ENCODE measurements at places on chromosomes 3 and 15. TPM values are rescaled to one million over a fixed set of nuclear protein-coding genes. Genes with fewer than 3 reads are reported as not detected.
A peak's percentile ranks its signal among the peaks of the same experiment; 100 is the strongest.

RFTN1 gene
- total RNA-seq = 97.6 TPM

ERC2 gene
- not detected for total RNA-seq

GP9 gene
- total RNA-seq = not detected

PPARG gene
- 2.5 TPM for total RNA-seq

EPHA3 gene
- not detected for total RNA-seq

RNF168 gene
- 32.8 TPM for total RNA-seq

COL6A5 gene
- total RNA-seq = 0.16 TPM

WDR76 gene
- total RNA-seq = 71.1 TPM

DNA sequence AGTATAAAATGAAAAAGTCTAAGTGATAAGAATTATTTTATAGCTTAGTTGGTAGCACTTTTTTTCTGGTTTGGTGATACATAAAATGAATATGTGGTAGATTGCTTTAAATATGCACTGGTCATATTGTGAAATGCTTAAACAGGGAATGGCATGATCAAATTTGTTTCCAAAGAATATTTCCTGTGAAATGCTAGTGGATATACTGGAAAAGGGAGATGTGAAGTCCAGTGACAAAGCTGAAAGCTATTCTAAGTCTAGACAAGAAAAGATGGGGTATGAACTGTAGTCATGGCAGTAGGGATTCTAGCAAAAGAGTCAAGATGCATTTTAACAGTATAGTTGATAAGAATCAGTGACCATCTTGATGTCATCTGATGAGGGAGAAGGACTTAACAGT, 98.9 kb upstream of the MME start:
- H3K27me3 ChIP-seq = no peaks in the 10 kb centered on the region
- no peak overlapping the region for H3K27ac ChIP-seq
- no peaks in the 10 kb centered on the region for H3K36me3 ChIP-seq
- DNase-seq = no peak
- no peak overlapping the region for H3K4me3 ChIP-seq
- H3K4me1 ChIP-seq = no peaks in the 10 kb centered on the region

- peaks cover 63% of the 10 kb centered on the region for H3K27me3 ChIP-seq
- peaks cover 4% of the 10 kb centered on the region for H3K4me1 ChIP-seq
- no peak for DNase-seq
- H3K36me3 ChIP-seq = peaks cover 1% of the 10 kb centered on the region
- no peak overlapping the region for H3K27ac ChIP-seq
These were observed 1.5 kb downstream of the ADCY5 start for GRCh38 chr3:123447416-123447748.

GRCh38 chr15:35886765-35887164, 340.8 kb upstream of the DPH6 start:
- DNase-seq = no peak
- no peaks in the 10 kb centered on the region for H3K4me1 ChIP-seq
- H3K36me3 ChIP-seq = no peaks in the 10 kb centered on the region

DNA sequence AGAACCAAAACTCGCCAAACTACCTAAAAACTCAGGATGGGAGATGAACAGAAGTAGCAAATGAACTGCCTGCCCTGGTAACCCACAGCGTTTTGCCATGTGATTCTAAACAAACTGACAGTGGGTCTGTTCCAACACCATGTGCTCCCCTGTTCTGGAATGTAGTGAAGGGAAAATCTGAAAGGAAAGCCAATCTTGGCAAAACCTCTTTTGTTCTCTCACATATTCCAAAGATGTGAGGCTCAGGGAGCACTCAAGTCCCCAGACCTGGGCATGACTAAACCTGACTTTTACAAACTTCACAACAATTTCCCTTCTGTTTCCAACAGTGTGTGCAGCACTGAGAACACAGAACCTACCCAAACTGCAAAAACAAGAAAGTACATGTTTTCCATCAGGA, 116.1 kb downstream of the IMPG2 start:
- no peak for DNase-seq
- no peak overlapping the region for H3K4me3 ChIP-seq
- H3K27ac ChIP-seq = no peak overlapping the region
- no peaks in the 10 kb centered on the region for H3K4me1 ChIP-seq

DNA sequence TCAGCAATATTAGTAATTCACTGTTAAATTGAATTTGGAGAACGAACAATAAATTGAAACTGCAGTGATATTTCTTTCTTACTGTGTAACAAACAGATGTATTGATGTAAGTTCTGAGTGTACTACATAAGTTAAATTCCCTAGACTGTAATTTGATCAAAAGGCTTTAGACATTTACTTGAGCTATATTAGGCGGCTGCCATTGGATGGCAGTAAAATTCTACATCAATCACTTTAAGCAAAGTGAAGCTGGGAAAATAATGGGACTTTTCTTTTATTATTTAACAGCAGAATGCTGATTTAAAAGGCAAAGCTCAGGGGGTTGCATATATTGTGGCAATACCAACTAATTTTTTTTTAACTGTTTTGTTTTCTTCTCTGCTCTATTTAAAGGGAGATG, 212.6 kb upstream of the PLSCR5 start:
- H3K4me3 ChIP-seq = no peak overlapping the region
- H3K4me1 ChIP-seq = no peaks in the 10 kb centered on the region
- no peak overlapping the region for H3K27ac ChIP-seq
- H3K36me3 ChIP-seq = no peaks in the 10 kb centered on the region

GRCh38 chr3:50100956-50101845, 12.5 kb downstream of the RBM5 start:
- H3K4me3 ChIP-seq = no peak overlapping the region
- H3K4me1 ChIP-seq = peaks cover 6% of the 10 kb centered on the region
- peaks cover 60% of the 10 kb centered on the region for H3K36me3 ChIP-seq
- no peak for DNase-seq

- peaks cover 15% of the 10 kb centered on the region for H3K36me3 ChIP-seq
- DNase-seq = no peak
- peaks cover 34% of the 10 kb centered on the region for H3K4me1 ChIP-seq
- H3K27ac ChIP-seq = no peak overlapping the region
These were observed 520.4 kb downstream of the FOXP1 start for GRCh38 chr3:71062952-71063772.

DNA sequence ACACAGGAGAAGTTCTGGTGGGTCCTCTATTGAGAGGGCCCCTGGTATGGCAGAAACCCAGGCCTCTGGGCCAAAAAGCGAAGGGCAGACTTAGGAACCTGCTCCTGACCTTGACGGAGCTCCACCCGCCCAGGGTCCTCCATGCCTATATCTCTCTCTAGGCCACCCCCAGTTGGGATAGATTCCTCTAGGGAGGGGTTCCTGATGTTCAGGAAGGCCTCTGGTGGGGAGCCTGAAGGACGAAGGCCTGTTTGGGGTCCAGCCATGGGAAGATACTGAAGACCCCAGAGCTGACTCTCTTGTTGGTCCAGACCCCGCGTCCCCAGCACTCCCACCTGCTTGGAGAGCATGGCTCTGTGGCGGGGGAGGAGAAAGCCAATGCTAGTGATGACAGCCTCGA, 104.2 kb downstream of the CORO2B start:
- H3K27me3 ChIP-seq = peaks cover 4% of the 10 kb centered on the region
- H3K36me3 ChIP-seq = no peaks in the 10 kb centered on the region
- no peak for DNase-seq

DNA sequence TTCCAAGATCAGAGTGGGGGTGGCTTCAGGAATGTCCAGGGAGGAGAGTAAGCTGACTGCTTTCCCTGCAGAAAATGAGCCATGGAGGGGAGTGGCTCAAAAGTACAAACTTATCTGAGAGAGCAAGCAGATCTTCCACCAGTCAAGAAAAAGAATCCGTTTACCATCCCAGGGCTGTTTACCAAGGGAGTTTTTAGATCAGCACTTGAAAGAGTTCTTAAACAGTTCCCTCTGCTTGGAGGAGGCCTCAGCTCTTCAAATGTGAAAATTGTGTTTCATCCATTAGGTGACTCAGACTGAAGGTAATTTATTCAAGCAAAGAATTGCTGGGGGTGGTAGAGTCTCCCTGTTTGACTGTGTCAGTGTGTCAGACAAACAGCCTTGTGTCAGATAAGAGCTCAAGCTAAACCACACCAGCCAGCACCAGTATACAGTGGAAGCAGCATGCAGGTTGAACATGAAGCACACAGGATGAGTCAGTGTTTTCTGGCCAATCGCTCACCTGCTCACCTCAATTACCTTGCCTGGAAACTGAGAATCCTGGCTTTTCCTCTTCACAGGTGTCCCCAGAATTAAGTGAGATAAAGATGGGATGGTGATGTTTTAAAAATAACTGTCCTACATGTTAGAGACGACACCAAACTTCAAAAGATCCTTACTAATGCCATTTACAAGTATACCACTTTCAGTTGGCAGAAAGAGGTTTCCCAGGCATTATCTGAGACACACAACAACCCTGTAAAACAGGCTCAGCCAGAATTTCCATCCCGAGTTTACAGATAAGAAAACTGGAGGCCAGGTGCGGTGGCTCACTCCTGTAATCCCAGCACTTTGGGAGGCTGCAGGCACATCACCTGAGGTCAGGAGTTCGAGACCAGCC, 21.7 kb downstream of the SH3BP5 start:
- H3K27me3 ChIP-seq = no peaks in the 10 kb centered on the region
- peak; percentile 66 for DNase-seq
- peak overlapping the region; percentile 94 for H3K27ac ChIP-seq

DNA sequence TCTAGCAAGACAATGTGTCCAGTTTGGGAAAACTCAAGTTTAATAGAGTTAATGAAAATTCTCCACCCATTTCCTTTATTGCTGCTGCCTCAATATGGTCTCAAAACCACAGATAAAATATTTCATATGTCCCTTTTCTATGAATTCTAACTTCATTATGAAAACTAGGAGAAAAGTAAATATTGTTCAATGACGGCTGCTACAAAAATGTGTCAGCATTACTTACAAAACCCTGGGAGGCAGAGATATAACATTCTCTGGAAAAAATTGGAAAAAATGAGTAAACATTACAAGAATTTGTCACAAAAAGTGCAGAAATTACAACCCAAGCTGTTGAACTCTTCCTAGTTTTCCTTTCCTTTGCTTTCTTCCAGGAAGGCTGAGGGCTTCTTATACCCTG, 22.2 kb upstream of the FBN1 start:
- H3K4me3 ChIP-seq = no peak overlapping the region
- DNase-seq = no peak
- no peaks in the 10 kb centered on the region for H3K4me1 ChIP-seq
- H3K27ac ChIP-seq = no peak overlapping the region
- no peaks in the 10 kb centered on the region for H3K27me3 ChIP-seq

DNA sequence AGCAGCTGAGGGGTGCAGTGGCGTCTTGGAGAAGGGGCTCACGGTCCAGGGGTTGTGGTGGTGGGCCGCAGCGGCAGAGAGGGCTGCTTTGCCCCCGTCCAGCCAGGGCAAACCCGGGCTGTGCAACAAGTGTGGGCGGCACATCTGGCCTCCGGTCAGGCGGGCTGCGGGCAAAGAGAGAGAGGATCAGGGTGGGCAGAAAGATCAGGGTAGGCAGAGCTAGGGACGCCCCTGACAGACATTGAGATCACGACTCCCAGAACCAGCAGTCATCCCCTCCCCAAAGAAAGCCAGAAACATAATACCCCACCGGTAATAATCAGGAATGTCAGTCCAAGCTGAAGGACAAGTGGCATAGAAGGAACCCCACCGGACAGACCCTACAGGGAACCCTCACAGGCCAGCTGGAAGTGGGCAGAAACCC, 6.8 kb downstream of the GATA2 start:
- no peak for DNase-seq
- peaks cover 72% of the 10 kb centered on the region for H3K27me3 ChIP-seq
- peaks cover 22% of the 10 kb centered on the region for H3K4me1 ChIP-seq
- H3K27ac ChIP-seq = no peak overlapping the region
